Activated CD8-positive, alpha-beta memory T cell treated with anti-CD3 and anti-CD28 coated beads for 4 hours (primary cell): ENCODE measurements at places on chromosomes 7 and 10.

GRCh38 chr7:106057962-106058927 lies 53.9 kb downstream of the SYPL1 start:
- DNase-seq: no peak

DNA sequence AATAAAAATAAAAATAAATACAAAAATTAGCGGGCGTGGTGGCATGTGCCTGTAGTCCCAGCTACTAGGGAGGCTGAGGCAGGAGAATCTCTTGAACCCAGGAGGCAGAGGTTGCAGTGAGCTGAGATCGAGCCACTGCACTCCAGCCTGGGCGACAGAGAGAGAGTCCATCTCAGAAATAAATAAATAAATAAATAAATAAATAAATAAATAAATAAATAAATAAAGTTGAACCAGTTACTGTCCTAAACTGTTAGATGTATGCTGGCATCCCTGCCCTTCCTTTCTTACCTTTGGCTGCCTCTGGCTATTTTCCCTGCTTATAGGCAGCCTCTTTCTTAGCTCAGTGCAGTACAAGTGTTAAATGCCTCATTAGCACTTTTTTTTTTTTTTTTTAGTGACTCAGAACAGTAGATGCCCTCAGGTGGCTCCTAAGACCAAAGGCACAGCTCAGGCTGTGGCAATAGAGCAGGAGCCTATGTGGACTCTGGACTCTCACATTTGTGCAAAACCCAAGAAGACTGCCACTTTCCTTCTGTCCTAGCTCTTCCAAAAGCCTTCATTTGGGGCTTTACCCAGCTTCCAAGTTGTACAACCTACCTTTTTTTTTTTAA lies 30.6 kb upstream of the CABCOCO1 start:
- DNase-seq: no peak

DNA sequence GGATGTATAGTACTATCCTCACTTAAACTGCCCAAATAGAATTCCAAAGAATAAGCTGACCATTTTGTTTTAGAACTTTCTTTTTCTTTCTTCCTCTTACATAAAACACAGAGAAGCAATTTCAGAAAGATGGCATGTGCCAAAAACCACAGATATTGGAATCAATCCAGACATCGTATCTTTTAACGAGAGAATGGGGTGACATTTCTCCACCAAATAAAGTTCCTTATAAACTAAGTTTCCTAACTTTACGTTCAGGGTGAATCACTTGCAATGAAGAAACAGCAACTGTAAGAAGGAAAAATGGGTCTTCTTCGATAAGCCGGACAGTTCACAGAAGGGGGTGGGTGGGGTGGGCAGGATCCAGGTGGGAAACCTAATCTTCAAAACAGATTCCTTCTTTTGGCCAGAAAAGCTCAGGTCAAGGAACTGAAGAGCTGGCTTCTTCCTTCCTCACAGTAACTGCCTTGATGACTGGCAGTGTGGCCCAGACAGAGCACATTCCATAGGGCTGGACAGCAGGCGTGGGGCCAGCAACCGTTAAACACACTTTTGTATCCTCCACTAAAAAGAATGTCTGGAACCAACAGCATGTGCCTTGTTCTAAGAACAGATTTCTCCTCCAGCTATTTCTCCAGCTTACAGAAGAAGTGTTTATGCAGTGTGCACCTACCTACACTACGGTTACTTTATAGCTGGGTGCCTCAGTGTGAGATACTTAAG lies 31.5 kb downstream of the CREB3L2 start:
- no peak for DNase-seq

- no peak for DNase-seq
Measured at GRCh38 chr7:27745064-27745583, 5.2 kb downstream of the TAX1BP1 start.

DNA sequence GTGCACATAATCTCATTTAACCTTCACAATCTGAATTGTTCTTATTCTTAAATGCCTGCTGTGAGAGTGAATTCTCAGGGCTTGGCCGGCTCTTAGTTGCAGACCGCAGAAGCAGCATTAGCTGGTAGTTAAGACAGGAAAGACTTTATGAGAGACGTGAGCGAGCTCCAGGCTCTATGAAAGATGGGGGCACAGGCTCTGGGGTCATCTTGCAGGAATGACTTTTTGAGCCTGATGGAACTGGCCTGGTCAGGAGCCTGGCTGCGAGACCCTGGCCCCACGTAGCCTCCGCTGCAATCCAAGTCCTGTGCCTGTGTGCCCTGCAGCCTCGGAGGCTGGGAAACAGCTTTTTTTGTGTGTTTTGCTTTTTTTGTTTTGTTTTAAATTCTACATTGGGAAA lies 958.8 kb upstream of the ZNF722 start:
- DNase-seq: no peak

DNA sequence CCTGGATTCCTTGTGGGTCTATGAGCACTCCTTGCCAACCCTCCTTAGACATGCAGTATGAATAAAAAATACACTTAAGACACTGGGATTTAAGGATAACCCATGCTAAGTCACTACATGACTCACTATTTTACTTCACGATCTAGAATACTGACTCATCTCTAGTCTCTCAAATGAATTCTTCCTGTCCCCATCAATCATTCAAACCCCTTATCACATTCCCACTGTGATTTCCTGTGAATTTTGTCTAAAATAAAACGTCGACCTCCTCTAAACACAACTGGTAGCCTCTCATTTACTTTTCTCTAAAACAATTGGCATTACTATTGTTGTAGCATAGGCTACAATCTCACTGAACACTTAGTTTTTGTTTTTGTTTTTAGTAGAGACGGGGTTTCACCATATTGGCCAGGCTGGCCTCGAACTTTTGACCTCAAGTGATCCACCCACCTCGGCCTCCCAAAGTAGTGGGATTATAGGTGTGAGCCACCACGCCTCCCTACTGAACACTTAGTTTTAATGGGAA lies 3.9 kb upstream of the IQUB start:
- DNase-seq: no peak
